Suppressor macrophage treated with lipopolysaccharide for 1 hour (primary cell): ENCODE measurements at places on chromosomes 13 and 19.

- no peak for DNase-seq
Measured at GRCh38 chr19:2691951-2692350, 10.5 kb downstream of the GNG7 start.

DNA sequence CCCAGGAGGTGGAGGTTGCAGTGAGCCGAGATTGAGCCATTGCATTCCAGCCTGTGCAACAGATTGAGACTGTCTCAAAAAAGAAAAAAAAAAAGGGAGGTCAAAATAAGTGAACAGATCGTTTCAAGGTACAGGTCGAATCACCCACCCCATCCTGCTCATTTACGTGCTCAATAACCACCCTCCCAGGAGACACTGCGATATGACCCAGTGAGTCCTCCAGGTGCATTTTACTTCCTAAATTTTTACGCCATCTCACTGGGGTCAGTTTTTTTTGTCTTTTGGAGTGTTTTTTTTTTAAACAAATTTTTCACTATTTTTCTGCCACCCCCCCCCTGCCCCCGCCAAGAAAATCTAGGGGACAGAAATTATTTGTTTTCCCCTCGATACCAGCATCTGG, 68.1 kb downstream of the ZNF486 start:
- no peak for DNase-seq

GRCh38 chr13:49625392-49626079, 2.8 kb upstream of the ARL11 start:
- peak; percentile 62 for DNase-seq

GRCh38 chr13:21905486-21905885, 234.6 kb downstream of the FGF9 start:
- DNase-seq: no peak

DNA sequence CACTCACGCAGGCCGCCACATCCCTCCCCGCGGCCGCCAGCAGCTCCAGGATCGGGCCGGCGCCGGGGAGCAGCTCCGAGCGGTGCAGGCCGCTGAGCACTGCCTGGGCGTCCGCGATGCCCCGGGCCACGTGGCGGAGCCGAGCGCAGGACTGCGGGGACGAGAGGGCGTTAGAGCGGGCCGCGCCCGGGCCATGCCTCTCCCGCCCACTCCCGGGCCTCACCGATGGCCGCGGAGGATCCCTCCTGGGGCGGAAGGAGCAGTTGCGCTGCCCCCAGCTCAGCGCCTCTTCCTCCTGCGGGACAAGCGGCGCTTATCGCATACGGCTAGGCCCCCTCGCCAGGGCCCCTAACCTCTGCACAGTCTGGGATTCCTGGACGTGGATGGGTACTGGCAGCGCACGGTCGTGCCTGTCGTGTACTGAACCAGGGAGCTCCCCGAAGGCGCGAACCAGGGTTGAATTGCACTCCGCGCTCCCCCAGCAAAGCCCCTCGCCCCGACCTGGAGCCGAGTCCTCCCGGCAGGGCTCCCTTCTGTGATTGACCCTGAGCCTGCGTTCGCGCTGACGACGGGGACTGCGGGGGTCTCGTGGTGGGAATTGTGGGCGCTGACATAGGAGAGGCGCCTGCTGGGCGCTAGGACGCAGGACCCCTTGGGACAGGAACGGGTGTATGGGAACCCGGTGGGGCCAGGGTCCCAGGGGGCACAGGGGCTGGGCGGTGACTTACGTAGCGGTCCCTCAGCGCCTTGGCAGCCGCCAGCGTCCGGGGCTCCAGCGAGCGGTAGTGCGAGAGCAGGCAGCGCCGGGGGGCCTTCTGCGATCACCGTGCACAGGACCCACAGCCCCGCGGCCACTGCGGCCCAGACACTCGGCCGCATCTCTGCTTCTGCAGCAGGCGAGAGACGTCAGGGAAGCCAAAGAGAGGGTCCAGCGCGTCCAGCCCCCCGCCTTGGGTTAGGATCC, 673 bp downstream of the IFNL4 start:
- DNase-seq: no peak

- DNase-seq: no peak
Measured at GRCh38 chr13:27124571-27124970, 47.0 kb downstream of the USP12 start.

DNA sequence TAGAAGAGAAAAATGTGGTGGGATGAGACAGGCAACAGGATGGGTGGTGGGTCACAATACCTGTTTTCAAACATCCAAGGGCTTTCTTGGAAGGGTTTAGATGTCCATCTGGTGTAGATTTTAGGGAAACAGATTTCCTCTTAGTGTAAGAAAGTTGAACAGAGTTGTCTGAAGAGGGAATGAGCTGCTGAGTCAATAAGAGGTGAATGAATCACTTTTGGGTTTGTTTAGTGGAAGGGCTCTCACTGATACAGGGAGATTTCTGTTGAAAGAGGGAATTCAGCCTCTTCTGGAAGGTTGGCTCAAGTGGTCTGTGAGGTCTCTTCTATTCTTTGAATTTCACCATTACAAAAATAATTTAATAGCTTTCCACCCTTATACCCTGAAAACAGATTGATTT, 54.6 kb downstream of the LACC1 start:
- no peak for DNase-seq

DNA sequence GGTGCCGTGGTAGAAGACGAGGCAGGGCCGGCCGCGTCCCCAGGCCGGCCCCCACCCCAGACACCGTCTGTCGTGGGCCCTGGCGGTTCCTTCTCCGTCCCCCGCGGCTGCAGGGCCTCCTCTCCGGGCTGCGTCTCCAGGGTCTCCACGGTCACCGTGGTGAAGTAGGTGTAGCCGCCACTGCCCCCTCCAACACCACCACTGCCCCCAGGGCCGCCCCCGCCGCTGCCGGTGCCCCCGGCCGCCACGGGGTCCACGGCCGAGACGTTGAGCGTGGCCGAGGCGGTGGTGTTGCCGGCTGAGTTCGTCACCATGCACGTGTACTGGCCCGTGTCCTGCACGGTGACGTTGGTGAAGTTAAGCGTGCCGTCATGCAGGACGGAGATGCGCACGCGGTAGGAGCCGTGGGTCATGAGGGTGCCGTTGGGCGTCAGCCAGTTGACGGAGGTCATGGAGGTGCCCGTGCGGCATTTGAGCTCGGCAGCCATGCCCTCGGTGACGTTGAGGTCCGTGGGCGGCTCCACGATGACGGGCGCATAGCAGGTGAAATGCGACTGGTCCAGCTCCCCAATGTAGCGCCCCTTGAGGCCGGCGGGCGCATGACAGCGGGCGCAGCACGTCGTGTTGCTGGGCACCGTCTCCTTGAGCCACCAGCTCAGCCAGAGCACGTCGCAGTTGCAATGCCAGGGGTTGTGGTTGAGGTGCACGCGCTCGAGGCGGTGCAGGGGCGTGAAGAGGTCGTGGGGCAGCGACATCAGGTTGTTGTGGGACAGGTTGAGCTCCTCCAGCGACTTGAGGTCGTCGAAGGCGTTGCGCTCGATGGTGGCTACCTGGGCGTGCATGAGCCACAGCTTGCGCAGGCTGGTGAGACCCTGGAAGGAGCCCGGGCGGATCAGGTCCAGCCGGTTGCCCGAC, 4.6 kb upstream of the ASPDH start:
- no peak for DNase-seq

DNA sequence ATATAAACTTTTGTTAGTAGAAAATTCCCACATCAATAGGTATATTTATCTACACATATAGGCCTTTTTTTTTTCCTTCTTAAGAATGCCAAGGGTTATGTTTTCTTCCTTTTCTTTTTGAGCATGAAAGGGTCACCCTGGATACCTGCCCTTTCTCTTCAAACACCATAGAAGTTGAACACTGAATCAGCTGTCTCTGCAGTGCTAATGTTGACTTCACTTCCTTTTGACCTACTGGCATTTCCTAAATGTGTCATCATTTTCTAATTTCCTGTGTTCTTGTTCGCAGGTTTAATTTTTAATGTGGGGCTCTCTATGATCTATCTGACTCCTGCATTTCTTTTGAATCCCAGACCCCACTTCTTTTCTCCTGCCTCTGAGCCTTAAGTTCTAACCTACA, 532.0 kb downstream of the GPC6 start:
- DNase-seq: no peak

GRCh38 chr19:43662487-43662886, 7.5 kb downstream of the PLAUR start:
- no peak for DNase-seq

- DNase-seq: peak; percentile 29
Measured at GRCh38 chr19:6685962-6686627, 16.1 kb upstream of the TNFSF14 start.

DNA sequence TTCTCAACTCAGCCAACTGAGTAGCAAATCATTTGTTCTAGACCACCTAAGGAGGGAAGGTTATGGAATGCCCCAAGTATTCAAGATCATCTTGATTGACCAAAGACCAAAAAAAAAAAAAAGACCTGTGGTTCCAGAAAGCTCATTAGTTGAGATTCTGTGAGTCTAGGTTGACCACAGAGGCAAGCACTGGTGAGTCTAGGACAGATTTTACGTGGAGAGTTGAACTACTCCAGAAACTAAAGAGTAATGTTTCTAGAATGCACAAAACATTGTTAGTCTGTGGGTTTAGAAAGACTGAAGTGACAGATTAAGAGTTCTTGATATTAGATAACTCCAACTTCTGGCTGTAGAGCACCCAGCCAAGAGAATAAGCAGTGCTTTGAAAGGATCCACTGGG, 4.0 kb upstream of the CYTH2 start:
- DNase-seq: no peak

- no peak for DNase-seq
Measured at GRCh38 chr13:20571676-20572075, 4.7 kb downstream of the IFT88 start.

DNA sequence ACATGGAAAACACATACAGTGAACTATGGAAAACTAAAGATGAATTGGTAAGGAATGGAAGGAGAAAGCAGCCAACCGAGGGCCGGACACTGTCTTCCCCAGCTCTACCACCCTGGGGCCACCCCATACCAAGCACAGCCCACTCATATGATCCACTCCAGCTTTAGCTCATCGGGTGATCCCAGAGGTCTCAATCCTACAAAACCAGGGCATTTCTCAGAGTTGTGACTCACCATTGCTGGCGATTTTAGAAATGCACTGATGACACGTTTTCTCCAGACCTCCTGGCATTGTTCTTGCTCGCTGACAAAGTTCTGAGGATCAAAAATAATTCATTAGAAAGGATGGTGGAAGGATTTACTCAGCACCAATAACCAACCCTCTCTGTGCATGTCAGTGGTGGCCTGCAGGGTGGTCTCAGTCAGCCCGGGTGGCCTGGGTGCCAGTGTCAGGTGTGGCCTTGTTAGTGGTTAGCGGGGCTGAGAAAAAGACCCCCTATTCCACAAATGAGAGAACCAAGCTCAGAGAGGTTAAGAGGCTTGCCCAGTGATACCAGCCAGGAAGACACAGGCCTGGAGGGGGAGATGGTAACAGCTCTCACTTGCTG, 6.6 kb downstream of the TMEM272 start:
- peak; percentile 66 for DNase-seq

GRCh38 chr19:33393286-33394005, 19.9 kb downstream of the CEBPG start:
- no peak for DNase-seq

DNA sequence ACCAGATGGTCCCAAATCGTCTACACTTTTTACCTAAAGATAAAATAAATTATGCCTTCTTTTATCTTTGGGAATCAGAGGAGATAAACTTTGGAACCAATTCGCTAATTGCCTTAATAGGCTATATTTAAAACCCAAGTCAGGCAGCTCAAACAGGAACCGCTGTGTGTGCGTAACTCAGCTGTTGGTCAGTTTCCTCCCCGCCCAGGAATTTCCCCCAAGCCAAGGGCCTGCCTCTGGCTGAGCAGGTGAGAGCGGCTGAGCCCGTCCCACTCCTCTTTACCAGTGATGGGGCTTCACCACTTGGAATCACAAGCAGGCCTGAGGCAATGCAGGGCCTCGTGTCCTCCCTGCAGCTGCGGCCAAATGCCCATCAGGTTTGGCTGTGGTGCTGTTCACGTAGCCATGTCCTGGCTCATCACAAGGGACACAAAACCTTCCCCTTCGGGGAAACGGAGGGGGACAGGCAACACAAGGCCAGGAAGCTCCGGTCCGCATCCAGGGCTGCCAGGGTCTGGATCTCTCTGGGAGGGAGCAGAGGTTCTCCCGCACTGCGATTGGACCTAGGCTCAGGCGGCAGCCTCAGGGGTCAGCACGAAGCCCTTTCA, 503 bp upstream of the SLC7A9 start:
- no peak for DNase-seq

- DNase-seq: peak; percentile 41
Measured at GRCh38 chr13:48000559-48001113, 437 bp downstream of the SUCLA2 start.

GRCh38 chr19:15869873-15870272, 28.0 kb downstream of the CYP4F2 start:
- no peak for DNase-seq

GRCh38 chr19:11164879-11165406, 9.4 kb upstream of the SPC24 start:
- no peak for DNase-seq
